ENCODE measurements at places on chromosomes 7 and 10.

DNA sequence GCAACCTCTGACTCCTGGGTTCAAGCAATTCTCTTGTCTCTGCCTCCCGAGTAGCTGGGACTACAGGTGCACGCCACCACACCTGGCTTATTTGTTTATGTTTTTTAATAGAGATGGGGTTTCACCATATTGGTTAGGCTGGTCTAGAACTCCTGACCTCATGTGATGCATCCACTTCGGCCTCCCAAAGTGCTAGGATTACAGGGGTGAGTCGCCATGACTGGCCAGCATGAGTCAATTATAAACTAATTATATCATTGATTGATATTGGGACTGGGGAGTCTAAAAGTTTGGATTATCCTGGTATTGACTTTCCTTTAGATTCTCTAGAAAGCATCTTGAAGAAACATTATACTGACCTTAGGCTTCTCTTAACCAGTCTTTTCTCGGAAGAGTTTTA, 73.9 kb upstream of the CCNY start:
- no peak for DNase-seq

DNA sequence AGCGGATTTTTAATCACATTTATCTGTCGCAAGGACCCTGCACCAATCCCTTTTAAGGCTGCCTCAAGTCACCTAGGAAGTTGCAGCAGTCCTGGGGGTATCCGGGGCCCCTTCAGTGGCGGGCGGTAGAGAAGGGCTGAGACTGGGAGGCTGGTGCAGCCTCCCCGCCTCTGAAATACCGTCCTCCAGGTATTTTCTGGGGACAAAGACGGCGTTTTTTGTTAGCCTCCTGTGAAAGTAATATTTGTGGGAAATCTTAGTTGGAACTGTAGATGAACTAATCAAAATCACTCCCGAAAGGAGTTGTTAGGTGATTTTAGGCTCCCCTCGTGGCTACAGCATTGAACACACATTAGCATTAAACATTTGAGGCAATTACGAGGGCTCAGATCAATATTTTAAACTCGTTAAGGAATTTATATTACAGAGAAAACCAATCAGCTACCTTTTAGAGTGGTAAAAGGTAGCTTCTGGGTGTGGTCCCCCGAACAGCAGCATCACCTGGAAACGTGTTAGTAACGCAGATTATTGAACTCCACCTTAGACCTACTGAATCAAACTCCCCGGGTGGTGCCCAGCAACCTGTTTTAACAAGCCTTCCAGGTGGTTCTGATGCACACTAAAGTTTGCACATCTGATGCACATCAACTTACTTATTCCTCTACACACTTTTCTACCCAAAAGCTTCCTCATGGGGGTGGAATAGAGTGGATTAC, 530 bp upstream of the ANXA7 start:
- no peak for DNase-seq

DNA sequence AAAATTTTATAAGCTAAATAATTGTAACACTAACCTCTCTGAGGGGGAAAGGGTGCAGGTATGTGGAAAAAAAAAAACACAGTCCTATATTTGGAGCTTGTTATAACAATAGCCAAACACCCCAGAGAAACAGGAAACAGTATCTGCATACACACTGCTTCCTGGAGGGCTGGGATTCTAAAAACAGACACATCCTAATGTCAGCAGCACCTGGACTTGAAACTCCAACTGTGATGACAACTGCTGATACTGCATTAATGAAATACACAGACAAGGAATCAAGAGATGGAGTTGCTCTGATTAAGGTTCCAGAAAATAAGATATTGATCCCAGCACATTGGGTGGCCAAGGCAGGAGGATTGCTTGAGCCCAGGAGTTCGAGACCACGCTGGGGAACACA, 9.3 kb downstream of the DAGLB start:
- DNase-seq = no peak

- DNase-seq = no peak
Observed at GRCh38 chr10:43749145-43749576, 100.5 kb upstream of the ZNF32 start.

GRCh38 chr10:27099448-27099847, 846 bp downstream of the ANKRD26 start:
- DNase-seq = no peak

Data from progenitor cell of endocrine pancreas (in vitro differentiated cells).